ENCODE measurements at places on chromosomes 16 and 17.

DNA sequence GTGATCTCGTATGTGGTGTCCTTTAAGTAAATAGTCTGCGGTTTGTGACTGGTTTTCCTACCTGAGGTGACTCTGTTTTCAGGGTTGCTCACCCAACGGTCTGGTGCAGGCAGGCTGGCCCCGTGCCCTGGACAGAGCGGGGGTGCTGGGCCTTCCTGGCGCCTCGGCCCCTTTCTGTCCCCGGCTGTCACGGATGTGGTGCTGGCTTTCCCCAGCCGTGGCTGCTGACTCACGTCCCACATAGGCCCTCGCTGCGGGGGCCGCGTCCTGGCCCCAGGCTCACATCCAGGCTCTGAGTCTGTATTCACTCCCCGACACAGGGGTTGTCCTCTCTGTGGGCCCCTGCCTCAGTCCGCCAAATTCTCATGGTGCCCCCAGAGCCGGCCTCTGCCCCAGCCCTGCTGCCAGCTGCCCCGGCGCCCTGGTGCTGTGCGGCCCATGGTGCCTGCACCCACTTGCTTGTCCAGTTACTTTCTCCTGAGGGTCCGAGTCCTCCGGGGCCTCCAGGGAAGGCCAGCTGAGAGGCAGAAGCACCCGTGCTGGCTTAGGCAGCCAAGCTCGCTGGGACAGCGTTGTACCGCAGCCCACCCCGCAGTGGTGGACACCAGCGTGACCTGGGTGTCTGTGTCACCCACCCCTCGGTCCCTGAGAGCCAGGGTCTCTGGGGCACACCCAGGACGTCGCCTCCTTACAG, 5.9 kb downstream of the CHMP6 start:
- no peak for DNase-seq

GRCh38 chr17:17763136-17763535, 73.7 kb downstream of the SREBF1 start:
- DNase-seq, result no peak

GRCh38 chr17:47077576-47077975, 98.5 kb upstream of the RPRML start:
- no peak for DNase-seq

GRCh38 chr16:1431497-1432270, 806 bp downstream of the PERCC1 start:
- DNase-seq, result no peak

- peak; percentile 68 for DNase-seq
These were observed 14.5 kb downstream of the CCL11 start for GRCh38 chr17:34299956-34300577.

GRCh38 chr17:10907370-10907769, 69.5 kb upstream of the PIRT start:
- DNase-seq, result no peak

DNA sequence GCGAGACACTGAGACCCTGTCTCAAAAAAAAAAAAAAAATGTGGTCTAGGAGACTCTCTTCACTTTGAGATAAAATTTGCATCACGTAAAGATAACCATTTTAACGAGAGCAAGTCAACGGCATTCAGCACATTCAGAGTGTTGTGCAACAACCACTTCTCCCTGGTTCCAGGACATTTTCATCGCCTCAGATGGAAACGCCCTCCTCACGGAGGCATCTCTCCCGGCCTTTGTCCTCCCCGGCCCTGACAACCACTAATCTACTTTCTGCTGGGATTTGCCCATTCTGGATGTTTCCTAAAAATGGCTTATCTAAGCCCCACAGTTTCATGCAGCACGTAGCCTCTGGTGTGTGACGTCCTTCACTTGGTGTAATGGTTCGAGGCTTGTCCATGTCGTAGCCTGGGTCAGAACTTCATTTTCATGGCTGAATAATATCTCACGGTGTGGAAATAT, 6.4 kb upstream of the NPRL3 start:
- no peak for DNase-seq

- DNase-seq, result peak; percentile 11
These were observed 924 bp downstream of the ZNF598 start for GRCh38 chr16:2008631-2009163.

GRCh38 chr17:17411692-17412091, 65.1 kb upstream of the MED9 start:
- DNase-seq, result peak; percentile 70

DNA sequence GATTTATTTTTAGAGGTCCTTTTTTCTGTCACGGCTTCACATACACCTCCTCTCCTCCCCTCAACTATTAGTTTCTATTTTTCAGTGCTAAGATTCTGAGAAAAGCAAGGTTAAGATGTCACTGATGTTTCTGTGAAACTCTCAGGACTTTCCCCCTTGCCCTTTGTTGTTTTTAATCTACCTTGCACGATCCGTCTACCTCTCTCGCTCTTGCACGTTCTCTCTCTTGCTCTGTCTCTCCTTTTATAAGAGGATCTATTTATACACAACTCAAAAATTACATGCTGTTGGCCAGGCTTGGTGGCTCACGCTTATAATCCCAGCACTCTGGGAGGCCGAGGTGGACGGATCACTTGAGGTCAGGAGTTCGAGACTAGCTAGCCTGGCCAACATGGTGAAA, 43.6 kb downstream of the RPA1 start:
- no peak for DNase-seq

GRCh38 chr17:81492202-81492601, 20.4 kb downstream of the ACTG1 start:
- no peak for DNase-seq

- no peak for DNase-seq
These were observed 64.4 kb upstream of the RASL10B start for GRCh38 chr17:35666967-35667532.

GRCh38 chr17:5931616-5932015, 138.6 kb upstream of the WSCD1 start:
- no peak for DNase-seq

DNA sequence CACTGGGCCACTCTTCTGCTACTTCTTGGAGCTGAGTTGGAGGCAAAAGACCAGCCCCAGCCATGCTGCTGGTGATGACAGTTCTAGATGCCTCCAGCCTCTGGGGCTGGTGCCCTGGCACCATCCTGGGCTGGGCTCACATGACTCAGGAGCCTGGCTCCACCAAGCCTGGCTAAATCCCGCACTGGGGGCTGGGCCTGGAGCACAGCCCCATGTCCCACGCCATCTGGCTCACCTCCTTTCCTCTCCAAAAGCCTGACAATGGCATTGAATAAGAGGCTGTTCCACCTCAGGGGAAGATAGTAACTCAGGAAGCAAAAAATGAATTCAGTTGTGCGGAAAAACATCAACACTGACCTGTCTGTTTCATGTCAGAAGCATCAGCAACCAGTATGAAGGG, 45.1 kb upstream of the MTSS2 start:
- DNase-seq, result no peak

DNA sequence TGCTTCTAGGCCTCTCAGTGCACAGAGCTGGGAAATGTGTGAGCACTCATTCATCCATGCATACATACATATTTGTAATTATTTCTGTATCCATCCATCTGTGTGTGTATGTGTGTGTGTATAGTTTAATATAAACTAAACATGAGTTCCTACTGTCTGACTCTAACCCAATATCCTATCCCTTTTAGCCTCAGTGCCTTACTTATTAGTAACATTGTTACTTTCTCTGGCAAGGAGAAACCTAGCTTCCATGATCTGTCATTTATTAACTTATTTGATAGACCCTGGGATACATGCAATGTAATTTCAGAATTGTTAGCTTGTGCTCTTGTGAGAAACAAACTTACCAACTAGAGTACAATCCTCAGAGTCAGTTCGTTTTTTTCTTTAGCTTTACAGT, 59.0 kb upstream of the WSCD1 start:
- DNase-seq, result no peak

GRCh38 chr17:27233776-27234175, 60.1 kb upstream of the WSB1 start:
- no peak for DNase-seq

- DNase-seq, result no peak
These were observed 15.7 kb upstream of the WFDC1 start for GRCh38 chr16:84278968-84279367.

DNA sequence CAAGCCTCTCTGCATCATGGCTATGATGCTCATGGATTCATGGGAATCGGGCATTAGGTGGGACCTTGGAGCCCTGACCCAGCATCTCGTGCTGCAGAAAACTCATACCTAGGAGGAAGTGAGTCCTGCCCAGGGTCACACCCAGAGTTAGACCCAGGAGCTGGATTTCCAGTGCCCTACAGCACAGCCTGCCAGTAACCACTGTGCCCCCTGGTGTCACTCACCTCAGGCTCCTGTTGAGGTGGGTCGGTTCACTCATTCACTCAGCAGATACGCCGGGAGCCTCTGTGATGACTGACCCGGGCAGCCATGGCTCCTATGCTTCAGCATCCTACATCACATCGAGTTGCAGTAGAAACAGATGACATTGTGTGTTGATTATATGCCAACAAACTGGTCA, 143.4 kb downstream of the MSI2 start:
- DNase-seq, result no peak

DNA sequence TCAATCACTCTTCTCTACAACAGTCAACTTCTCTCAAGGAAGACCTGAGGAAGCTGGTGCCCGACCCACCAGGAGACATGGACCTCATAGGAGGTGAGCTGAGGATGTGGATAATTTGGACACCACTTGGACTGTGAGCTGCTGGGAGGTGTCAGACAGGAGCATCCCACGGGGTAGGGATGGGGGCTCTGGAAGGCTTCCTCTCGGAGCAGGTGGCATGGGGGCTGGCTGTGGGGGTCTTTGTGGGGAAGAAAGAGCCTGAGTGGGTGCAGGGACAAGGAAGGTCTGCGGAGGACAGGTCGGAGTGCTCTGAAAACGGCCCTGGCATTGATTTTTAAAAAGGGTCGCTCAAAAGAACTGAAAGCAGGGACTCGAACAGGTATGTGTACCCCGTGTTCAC, 64.0 kb downstream of the TBC1D16 start:
- DNase-seq, result no peak

DNA sequence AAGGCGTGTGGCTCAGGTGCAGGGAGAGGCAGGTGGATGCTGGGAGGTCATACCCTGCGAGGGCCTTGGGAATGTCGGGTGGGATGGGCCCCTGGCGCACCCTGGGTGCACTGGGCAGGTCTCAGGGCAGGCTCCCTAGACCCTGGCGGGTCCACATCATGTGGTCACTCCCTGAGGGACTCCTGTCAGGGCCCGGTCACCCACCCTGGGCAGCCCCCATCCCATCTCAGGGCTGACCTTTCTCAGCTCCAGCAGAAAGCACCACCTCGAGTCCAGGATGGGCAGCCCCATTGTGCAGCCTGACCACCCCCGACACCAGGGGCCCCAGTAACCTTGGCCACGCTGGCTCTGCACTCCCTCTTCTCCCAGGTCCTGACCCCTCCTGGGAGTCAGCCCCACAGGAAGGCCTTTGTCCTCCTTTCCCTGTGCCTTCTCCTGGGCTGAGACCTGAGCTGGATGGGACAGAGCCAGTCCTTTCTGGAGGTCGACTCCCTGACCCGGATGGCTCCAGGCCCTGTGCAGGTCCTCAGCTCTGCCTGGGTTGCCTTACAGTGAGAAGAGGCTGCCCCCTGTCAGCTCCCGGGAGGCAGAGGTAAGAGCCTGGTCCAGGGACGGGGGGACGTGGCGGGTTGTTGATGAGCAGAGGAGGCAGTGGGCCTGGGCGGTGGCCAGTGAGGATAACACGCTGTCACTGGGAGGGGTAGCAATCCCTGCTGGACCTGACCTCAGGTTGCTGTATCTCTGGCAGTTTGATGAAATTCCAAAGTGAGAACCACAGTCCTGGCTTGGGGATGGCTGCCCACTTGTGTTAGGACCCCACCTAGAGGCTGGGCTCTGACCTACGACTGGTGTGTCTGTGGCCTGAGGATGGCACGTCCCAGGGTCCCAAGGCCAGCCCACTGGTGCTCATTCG, 77.9 kb downstream of the GOSR1 start:
- peak; percentile 21 for DNase-seq

GRCh38 chr17:72514321-72514861, 393.6 kb downstream of the SOX9 start:
- no peak for DNase-seq

- DNase-seq, result no peak
These were observed 207.1 kb upstream of the ZFHX3 start for GRCh38 chr16:73255031-73255430.

Data from fibroblast of skin of right quadriceps (primary cell).